ENCODE measurements at places on chromosomes 1 and 21. TPM values are rescaled to one million over a fixed set of nuclear protein-coding genes. Genes with fewer than 3 reads are reported as not detected.

GRCh38 chr1:217734973-217735372 lies 103.8 kb downstream of the SPATA17 start:
- no peak for DNase-seq

DNA sequence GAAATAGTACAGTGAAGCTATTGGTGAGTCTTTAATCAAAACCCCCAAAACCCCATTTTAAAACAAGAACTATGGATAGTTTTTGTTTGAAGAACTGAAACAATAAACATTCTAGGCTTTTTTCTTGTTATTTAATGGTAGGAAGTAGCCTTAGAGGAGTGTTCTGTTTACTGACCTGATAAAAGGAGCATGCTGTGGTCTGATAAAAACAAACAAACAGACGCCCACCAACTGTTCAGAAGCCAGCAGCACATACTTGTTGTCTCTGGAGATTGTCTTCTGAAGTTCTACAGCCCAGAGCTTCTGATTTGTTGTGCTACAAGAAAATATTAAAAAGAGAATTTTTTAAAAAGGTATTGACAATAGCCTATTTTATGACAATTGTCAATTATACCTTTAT lies 54.1 kb upstream of the CFAP298 start:
- DNase-seq, result no peak

- DNase-seq, result no peak
Measured at GRCh38 chr1:110597966-110598365, 8.2 kb downstream of the KCNA2 start.

GRCh38 chr1:172585348-172585747 lies 52.4 kb downstream of the SUCO start:
- no peak for DNase-seq

- DNase-seq, result no peak
Measured at GRCh38 chr1:97160818-97161217, 439.2 kb downstream of the PTBP2 start.

DNA sequence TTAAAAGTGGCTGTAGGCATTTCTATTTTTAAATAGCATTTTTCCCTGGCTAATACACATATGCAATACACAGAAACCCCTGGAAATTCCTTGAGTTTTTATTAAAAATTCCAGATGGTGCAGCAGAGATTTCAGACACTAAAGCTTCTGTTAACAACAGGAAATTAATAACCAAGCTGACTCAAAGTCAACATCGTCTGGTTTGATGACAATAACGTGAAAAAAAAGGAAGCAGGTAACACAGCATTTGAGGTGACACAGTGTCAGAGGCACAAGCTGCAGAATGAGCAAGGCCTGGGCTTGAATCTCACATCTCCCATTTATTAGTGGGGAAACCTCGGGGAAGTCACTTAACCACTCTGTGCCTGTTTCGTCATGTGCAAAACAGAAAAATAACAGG lies 64.6 kb upstream of the GJB5 start:
- no peak for DNase-seq

- no peak for DNase-seq
Measured at GRCh38 chr1:117161887-117162286, 40.3 kb upstream of the TRIM45 start.

SCCPDH gene
- total RNA-seq, result 5.8 TPM

C1orf185 gene
- not detected for total RNA-seq

ARHGAP30 gene
- 146 TPM for total RNA-seq

All from B cell (primary cell).